ENCODE measurements at places on chromosomes 1 and 21.

DNA sequence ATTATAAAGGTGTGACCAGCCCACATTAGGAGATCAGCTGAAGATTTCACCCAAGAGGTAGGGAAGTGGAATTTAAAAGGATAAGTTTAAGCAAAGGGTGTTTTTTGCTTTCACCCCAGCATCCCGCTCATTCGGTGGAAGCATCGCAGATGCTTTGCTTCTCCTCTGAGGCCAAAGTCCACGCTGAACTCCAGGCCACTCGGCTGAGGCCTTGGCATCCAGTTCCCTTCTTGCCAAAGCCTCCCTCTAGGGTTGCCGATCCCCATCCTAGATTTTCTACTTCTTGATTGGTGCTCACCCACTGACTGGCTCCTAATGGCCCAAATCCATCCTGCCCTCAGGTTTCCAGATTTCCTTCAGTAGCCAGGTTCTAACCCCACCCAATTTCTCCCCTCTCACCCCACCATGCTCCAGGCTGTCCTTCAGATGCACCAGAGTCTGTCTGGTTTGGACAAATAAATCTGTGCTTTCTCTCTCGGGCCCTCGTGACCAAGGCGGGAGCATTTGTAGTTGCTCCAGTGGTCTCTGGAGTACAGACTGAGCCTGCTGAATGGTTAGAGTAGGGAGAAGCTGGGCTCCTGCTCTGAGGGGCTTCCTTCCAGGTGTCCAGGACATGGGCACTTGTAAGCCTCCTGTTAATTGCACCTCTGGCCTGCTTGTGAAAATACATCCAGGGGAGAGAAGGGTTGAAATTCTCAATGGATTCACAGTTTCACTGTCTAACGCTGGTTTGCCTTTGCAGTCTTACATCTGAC is 193.2 kb downstream of the C1orf94 start:
- DNase-seq, result no peak

DNA sequence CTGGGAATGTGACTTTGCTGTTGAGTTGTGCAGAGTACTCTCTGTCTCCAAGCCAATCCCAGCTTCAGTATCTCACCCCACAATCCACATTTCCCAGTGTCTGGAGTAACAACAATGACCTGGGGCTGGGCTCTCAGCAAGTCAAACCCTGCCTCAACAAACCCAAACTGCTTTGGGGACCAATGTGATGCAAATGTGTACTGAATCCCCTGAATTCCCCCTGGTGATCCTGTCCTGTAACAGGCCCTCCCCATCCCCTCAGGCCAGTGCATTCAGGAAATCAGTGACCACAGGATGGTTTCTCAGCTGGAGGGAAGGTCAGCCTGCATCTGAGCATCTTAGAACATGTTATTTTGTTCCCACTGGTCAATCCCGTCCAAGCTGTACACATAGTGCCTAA is 36.7 kb upstream of the HAO2 start:
- no peak for DNase-seq

DNA sequence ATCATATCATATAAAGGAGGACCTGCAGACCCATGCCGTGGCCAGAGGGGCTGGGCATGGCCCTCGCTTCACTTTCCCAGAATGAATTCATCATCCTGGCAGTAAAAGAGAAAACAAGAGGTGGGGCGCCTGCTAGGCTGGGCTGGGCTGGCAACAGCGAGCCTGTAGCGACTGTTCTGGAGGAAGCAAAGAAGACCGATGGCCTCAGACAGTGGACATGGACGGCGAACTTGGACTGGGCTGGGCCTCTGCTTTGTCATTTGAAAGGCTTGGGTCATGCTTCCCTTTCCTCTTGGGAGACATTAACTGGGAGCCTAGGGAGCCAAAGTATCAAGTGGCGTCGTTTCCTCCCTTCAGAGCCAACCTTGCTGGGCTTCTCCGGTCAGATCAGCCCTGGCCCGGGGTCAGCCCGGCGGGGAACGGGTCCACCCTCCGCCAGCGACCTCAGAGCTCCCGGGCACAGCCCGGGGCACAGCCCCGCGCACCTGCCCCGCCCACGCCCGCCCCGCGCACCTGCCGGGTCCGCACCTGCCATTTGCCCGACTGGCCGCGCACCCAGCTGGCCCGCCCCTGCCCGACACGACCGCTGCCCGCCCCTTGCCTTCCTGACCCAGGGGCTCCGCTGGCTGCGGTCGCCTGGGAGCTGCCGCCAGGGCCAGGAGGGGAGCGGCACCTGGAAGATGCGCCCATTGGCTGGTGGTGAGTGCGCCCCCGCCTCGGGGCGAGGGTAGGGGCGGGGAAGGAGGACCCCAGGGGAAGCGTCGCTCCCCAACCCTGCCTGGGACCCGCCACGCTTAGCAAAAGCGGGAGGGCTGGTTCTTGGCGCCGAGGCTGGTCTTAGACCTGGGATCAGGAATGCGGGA is at the start of gene FAM3B:
Gene FAM3B (plus strand): TSS at position 602 of the 863 bp plus-strand sequence. CDS start 79 bp downstream, at position 681.
- no peak for DNase-seq

GRCh38 chr1:55997536-55997935 is 581.8 kb downstream of the PLPP3 start:
- DNase-seq, result no peak

DNA sequence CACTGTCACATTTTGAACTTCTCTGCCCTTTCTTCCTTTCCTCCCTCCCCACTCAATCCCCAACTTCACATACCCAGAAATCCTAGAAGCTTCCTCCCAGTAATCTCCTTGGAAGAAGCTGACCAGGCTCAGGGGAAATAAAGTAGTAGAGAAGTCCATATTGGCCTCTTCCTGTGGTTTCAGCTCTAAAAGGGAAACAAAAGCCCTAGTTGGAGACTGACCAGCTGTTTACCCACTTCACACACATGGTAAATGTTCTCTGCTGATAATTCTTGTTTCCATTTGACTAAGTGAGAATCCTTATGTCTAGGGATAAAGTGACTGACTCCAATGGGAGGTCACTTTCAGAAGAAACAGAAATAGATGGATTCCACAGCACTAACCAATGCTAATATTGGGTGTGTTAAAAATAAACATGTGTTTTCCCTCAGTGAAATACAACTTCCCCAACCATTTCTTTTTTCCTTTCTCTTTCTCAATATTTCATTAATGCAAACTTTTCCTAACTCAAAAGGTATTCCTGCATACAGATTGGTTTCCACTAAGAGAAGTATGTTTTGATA is 178.9 kb upstream of the DPT start:
- no peak for DNase-seq

DNA sequence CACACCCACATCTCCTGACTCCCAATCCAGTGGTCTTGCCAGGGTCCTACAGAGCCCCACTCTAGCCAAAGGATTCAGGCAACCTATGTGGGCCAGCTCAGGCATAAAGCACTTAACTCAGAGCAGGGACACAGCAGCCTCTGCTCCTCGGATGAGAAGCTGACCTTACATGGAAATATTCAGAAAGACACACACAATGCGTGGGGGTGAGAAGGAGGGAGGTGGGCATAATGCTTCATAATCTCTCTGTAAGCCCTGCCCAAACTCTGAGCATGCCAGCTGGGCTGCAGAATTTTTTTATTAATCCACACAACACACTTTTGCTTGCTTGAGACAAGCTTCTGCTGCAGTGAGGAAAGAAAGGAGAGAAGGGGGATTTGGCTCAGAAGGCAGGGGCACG is 21.6 kb downstream of the KCND3 start:
- no peak for DNase-seq

GRCh38 chr1:115437196-115437595 is 99.1 kb upstream of the NGF start:
- no peak for DNase-seq

DNA sequence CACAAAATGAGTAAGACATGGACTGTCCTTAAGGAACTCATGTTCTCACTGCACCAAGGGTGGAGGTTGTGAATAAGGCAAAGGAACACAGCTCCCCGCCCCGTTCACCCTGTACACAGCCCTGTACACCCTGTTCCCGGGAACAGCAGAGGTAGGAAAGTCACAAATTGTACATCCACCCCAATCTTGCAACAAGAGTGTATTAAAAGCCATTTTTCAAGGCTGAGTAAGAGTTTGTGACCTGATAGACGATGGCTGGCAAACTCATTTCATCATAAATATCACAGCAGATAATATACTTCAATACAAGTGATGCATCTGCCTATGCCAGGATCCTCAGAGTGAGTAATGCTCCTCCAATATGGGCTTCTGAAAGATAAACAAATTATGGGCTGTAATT is 52.5 kb upstream of the CAMK1G start:
- no peak for DNase-seq

DNA sequence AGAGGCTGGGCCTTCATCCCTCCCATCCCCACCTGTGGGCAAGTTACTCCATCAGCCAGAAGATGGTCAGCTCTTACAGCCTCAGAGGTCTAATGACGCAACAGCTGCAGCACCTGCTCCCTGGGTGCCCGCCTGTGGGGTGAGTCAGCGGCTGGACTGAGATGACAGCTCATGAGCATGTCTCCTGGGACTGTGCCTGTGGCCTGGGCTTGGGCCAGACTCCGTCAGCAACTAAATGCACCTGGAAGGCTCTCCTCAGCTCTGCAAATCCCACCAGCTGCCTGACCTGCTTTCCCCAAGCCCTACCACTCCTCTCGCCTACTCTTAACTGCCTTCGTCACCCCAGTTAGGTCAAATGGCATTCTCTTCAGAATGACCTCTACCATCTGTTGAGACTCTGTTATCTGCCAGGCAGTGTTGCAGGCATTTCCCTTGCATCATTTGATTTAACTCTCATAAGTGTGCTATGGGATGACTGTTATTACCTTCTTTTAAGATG is 47.7 kb downstream of the ETS2 start:
- peak; percentile 89 for DNase-seq

DNA sequence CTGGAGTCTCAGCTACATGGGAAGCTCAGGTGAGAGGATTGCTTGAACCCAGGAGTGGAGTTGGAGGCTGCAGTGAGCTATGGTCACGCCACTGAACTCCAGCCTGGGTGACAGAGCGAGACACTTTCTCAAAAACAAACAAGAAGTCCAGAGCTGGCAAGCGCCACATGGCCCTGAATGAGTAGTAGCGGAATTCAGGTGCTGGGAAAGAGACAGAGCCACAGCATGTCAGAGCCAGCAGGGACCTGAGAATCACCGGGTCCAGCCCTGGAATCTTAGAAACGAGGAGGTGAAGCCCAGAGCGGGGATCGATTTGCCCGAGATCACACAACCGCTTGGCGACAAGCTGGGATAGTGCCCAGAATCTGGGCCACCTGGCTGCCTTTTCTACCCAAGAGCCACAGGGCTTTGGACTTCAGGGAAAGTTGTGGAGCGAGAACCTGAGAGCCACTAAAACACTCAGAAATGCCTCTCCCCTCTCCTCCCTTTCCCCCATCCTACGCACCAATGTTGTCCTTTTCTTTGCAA is 9.8 kb downstream of the ARL8A start:
- no peak for DNase-seq

DNA sequence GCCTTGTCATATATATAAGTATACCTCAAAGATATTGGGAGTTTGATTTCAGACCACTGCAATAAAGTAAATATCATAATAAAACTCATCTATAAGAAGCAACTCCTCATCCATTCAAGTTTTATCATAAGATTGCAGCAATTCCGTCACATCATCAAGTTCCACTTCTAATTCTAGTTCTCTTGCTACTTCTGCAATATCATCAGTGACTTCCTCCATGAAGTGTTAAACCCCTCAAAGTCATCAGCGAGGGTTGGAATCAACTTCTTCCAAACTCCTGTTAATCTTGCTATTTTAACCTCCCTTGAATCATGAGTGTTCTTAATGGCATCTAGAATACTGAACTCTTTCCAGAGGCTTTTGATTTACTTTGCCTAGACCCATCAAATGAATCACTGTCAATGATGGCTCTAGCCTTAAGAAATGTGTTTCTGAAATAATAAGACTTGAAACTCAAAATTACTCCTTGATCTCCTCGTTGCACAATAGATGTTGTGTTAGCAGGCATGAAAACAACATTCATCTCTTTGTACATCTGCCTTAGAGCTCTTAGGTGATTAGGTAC is 88.3 kb downstream of the RPE65 start:
- no peak for DNase-seq

DNA sequence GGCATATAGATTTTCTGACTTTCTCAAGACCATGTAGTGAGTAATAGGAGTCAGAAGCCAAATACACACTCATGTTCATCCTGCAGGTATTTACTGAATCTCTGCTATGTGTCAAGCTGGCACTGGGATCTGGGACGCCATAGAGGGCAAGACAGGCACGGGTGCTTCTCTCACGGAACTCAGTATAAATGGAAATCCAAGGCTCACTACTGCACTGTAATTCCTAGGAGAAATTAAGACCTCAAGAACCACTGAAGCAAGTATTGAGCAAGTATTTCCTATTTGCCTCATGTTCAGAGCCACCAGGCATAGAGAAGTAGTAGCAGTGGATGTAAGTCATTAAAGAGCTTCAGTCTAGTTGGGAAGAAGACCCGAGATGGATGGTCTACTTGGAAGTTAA is 38.9 kb downstream of the EIF2D start:
- DNase-seq, result no peak

DNA sequence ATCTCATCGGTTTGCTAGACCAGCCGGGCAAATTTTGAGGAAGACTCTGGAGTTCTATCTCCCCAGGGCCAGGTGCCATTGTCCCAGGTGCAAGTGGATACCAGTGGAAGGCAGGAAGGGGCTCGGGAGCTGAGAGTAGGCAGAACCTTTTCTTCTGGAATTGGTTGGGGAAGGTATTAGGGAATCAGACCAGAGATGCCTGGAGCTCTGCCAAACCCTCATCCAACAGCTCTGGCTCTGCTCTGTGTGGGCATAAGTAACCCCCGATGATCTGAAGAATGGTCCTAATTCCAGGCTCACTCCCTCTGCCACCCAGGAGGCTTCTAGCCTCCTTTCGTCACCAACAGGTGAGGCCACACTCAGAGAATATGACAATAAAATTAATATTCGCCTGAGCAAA is 69.9 kb downstream of the PGBD5 start:
- DNase-seq, result no peak

- DNase-seq, result no peak
Measured at GRCh38 chr1:231315887-231316286, 21.8 kb downstream of the EXOC8 start.

DNA sequence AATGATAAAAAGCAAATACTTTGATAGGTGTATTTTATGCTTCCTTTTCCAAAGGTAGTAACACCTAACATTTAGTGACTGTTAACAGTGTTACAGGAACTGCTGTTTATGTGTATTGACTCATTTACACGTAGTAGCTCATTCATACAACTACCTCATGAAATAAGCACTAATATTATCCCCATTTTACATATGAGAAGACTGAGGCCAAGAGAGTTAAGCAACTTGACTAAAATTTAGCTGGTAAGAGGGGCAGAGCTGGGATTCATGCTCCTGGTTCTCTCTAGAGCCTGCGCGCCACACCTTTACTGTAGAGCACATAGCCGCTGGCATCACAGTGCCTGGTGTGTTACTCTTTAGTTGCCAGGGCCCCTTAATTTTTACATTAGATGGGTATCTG is 11.3 kb downstream of the ZBTB40 start:
- DNase-seq, result no peak

DNA sequence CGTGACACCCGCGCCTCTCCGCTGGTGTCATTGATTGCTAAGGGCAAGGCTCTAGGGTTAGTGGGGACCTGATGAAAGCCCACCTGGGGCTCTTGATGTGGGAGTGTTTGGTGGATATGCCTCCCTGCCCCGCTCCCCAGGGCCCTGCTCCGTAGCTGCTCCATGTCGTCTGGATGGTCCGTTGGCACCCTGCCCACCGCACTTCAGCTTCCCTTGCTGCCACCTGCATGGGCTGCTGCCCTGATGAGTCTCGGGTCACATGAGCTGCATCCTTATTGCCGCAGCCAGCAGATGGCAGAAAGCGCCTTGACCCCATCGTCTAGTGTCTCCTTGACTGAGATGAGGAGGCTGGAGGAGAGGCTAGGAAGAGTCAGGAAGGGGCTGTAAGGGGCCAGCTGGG is 439.4 kb downstream of the CAMTA1 start:
- no peak for DNase-seq

GRCh38 chr1:68819190-68819829 is 322.4 kb upstream of the DEPDC1 start:
- DNase-seq, result peak; percentile 17

- DNase-seq, result no peak
Measured at GRCh38 chr1:76285578-76286135, 211.1 kb downstream of the ST6GALNAC3 start.

All from RWPE1 (cell line).